Activated T-cell treated with anti-CD3 and anti-CD28 coated beads, Interleukin-2, amount 50 U/mL, for 1 hour (primary cell): ENCODE measurements at places on chromosomes 1 and 21.

DNA sequence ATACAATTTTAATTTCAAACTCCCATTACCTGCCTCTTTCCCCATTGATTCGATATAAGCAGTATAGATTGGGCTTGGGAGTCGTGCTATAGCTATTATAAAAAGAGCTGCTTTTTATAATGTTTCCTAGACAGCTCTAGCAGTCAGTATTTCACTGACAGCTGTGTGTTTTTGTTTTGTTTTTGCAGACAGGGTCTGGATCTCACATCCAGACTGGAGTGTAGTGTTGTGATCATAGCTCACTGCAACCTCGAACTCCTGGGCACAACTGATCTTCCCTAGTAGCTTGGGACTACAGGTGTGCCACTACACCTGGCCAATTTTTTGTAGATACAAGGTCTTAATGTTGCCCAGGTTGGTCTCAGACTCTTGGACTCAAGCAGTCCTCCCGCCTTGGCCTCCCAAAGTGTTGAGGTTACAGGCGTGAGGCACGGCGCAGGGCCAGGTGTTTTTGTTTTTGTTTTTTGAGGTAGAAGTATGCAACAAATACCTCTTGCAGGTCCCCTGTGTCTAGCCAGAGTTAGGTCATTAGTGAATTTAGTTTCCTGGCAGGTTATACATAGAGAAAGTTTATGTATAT lies 1.7 kb downstream of the NASP start:
- DNase-seq: no peak

DNA sequence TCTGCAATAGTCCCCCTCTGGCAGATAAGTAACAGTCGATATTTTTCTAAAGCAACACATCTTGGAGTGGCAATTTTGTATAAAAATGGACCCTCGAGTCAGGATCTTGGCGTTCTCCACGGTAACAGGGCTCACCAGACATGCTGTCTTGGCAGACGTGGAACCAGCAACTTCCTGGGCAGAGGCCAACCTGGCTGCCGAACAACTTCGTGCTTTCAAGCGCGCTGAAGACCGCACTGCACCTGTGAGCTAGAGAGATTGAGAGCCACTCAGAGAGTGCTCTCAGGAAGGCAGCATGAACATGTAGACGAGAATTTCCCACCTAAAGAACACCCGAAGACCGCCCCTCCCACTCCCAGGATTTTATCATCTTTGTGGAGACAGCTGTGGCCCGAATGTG lies 7.3 kb downstream of the C1orf174 start:
- DNase-seq: no peak

- DNase-seq: no peak
These were observed 34.7 kb downstream of the IFNAR1 start for GRCh38 chr21:33359446-33359845.

DNA sequence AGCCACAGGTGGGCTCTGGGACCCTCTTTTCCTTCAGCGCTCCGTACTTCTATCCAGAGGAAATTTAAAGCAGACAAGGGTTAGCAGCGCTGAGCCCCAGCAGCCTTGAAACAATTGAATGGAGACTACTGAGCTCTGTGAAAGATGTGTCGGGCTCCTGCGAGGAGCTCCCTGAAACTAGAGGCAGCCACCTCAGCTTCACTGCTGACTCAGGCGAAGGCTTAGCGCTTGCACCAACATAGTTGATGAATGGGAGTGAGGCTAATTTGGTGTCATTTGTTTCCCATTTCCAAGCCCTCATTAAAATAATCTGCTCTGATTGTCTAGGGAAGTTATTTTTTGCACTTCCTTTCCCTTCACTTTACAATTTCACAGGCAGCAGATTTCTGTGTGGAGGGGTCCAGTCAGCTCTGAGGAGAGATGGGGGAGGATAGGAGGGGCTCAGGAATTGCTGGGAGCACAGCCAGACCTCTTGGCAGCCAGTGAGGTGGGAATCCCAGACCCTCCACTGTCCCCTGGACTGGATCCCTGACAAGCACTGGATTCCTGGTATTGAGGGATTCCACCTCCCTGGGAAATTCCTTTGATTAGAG lies 398.9 kb upstream of the PLXNA2 start:
- no peak for DNase-seq

- DNase-seq: no peak
These were observed 170.5 kb downstream of the TOMM20 start for GRCh38 chr1:234958066-234958705.

DNA sequence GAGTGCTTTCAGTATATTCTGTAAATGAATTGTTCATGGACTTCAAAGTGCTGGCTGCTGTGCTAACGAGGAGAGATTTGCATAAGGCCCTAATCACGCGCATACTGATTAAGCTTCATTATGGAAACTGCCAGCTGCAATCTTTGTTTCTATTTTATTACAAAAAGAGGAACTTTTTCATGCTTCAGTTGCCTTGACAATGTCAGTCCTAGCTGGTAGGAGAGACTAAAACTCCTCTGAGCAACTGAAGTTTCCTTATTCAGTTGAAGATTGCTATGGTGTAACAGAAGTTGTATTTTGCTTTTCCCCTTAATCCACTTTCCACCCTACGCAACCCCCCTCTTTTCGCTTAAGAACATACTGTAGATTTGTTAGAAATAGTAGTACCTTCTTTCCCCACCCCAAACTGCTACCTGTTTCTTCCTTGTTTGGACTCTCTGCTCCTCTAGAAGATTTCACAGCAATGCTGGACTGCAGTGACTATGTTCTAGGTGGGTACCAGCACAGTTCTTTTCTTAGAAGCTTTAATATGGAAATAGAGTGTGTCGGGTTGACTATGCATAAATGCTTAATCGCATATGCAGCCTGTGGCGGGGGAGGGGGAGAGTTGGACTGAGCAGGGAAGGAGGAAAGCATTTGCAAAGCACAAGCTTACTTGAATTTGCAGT lies 108.3 kb downstream of the POU2F1 start:
- no peak for DNase-seq

DNA sequence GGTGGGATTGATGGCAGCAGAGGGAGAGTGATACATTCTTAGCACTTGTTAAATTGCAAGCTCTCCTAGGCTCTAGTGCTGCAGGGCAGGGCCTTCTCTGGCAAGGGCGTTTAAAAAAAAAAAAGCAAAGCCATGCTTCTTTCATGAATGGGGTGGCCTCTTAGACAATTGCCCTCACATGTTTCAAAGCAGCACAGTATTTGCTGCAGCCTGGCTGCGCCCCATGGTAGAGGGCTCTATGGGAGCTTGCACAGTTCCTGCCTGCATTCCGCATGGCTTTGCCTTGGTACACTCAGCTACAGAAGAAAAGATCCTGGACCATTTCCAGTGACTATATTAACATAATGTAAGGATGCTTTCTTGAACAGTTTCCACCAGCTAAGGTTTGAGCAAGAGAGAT lies 267.2 kb downstream of the ZNF648 start:
- no peak for DNase-seq

DNA sequence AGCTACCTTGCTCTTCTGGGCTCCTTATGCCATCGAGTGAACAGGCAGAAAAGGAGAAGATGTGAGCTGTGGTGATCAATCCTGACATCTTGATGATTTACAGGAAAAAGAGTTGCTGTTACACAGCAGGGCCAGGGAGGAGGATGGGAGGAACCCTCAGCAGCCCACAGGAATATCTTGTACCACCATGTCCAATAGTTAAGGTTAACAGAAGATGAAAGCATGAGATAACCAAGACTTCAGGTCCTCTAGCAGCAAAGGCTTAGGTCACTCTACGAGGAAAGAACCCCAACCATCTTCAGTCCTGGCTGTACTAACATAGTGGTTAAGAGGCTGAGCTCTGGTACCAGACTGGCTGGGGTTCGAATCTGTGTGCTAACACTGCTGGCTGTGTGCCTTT lies 12.1 kb upstream of the SELENBP1 start:
- DNase-seq: no peak

- DNase-seq: no peak
These were observed 54.5 kb upstream of the GPR25 start for GRCh38 chr1:200818248-200818647.

DNA sequence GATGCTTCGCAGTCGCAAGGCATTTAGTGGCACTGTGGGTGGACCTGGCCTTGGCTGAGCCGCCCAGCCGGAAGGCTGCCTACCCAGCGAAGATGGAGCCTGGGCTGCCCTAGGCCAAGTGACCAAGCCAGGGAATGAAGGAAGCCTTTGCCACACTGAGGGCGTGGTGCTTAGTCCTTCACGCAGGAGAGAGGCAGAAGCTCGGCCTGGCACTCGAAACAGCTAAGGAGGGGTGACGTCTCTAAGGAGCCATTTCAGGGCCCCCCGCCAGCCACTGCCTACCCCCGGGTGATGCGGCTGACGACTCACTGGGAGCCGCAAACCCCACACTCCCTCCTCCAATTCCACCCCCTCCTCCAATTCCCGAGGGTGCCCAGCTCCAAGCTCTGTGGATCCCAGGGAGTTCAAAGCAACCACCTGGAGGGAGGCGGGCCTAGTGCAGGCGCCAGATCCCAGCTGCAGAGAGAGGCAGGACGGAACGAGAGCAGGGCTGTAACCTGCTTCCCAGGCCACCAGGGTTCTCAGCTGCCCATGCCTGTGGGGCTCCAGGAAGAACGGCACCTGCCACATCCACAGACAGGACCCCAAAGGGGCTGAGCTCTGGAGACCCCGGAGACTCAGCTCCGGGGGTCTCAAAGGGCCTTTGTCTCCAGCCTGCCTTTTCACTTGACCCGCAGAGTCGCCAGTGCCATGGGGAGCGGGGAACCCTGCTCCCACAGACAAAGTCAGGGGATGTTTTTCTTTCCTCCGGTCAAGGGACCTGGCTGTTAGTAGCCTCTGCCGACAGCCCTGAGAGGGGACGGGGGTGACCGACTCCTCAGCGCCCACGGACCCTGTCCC lies 75.8 kb downstream of the ARHGEF16 start:
- DNase-seq: peak; percentile 30

- no peak for DNase-seq
These were observed 5.0 kb downstream of the TOR1AIP2 start for GRCh38 chr1:179872558-179872957.

GRCh38 chr1:54413295-54413694 lies 7.1 kb upstream of the SSBP3 start:
- no peak for DNase-seq

- DNase-seq: no peak
These were observed 77.8 kb upstream of the CD55 start for GRCh38 chr1:207243442-207244408.

DNA sequence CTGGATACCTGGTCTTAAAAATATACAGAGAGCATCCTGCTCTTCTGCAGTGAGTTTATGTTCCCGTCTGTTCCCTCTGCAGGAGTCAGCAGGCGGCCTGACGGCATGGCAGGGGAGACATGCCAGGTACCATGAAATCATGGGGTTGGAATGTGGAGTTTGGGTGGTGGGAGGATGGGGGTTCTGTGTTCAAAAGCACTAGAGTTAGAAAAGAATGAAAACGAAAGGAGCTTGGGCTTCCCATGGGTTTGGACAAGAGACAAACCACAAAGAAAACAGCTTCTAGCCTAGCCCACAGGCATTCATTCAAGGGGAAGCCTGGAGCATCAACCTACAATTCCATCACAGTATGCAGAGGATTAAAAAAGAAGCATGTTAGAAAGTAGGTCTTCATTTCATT lies 59.9 kb downstream of the WARS2 start:
- no peak for DNase-seq

DNA sequence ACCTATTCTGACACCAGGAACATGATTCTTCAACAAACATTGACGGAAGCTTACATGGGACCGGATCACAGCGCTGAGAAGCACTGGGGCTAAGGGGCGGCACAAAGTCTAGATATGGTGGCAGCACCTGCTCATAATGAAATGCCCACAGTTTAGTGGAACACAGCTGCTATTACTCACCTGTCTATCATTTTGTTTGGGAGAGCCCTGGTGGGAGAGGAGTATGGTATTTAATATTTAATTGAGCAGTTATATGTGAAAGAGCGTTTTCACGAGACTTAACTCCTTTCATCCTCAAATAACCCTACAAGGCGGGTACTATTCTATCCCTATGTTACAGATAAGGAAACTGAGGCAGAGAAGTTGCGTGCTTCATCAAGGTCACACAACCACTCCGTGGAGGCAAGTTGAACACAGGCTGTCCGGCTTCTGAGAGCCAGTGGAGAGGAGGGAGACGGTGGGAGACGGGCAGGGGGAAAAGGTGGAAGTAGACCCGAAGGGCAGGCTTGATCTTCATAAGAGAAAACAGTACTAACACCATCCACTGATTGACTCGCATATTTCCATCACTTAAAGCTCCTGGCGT lies 790 bp upstream of the TSNAX start:
- DNase-seq: no peak

DNA sequence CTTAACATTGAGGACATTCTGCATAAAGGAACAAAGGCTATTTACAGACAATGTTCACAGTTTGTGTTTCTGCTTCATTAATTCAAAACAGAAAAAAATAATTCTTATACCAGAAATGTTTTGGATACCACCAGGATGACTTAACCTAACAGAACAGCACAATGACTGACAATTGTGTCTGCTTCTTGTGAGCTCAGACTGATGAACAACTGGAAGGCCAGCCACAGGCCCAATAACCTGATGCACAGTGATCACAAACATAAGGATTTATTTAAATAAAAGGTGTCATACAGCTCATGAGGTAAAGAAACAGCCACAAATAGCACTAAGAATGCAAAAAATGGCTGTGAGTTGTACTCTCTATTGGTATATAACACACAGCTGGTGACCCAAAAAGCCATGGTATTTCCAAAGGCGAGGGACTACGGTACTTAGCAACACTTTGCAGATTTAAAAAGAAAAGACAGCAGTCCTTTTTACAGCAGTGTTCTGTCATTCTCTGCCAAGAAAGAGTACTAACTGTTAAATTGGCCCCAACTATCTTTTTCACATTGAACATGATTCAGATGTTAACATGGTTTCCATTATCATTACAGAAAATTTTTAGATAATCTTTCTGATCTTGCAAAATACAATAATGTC lies 32.1 kb upstream of the DDAH1 start:
- no peak for DNase-seq

GRCh38 chr1:64839261-64839660 lies 94.4 kb downstream of the RAVER2 start:
- no peak for DNase-seq

GRCh38 chr1:184755226-184756065 lies 788 bp upstream of the EDEM3 start:
- DNase-seq: no peak
